ENCODE measurements at places on chromosomes 2 and 18. TPM values are rescaled to one million over a fixed set of nuclear protein-coding genes. Genes with fewer than 3 reads are reported as not detected.

- DNase-seq, result no peak
These were observed 774 bp downstream of the IER3IP1 start for GRCh38 chr18:47175283-47175897.

DNA sequence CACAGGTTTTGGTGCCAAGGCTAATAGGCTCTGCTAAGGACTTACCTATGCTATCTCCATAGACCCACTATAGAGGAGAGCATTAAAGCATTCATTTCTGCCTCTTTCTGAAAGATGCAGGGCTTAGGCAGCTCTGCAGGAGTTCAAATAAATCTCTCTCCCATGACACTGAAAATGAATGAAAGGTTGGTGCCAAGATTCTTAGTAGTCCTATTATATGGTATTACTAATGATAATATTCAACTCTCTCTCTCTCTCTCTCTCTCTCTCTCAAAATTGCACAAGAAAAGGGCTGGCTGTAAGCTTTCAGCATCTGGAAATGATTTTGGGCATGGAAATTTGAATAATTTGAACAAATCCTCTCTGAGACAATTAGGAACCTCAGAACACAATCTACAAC, 433.7 kb downstream of the MBD2 start:
- no peak for DNase-seq

GRCh38 chr2:215958257-215958656, 55.1 kb downstream of the MREG start:
- DNase-seq, result no peak

DNA sequence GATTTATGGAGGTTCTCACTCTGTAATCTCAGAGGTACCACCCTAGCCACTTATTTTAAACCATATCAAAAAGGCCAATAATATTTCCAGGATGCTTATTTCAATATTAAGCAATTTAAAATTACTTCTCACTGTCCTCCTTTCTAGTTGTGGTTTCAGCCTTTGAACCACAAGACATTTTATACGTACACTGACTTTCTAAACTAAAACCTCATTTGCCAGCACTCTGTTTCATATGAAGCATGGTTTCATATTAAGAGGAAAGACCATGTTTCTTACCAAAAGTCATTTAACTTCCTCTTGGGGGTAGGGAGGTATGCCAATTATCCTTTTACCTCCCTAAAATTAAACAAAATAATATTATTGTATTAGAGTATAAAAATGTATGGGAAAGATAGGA, 399.8 kb downstream of the CDH7 start:
- DNase-seq, result no peak

DNA sequence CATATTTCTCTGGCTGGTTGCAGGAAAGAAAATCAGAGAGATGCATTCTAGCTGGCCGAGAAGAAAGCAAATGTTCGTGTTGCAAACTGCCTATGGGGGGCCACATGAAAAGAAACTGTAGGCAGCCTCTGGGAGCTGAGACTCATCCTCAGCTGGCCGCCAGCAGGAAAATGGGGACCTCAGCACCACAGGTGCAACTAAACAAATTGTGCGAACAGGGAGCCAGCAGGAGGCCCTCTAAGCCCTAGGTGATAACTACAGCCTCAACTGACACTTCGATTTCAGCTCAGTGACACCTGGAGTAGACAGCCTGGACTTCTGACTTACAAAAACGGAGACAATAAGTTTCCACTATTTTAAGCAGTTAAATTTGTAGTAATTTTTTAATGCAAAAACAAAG, 107.3 kb downstream of the DTNB start:
- no peak for DNase-seq

The CRYGC gene
- polyA plus RNA-seq, result not detected
